Bladder microvascular endothelial cell (primary cell): ENCODE measurements at places on chromosomes 5 and 9. TPM values are rescaled to one million over a fixed set of nuclear protein-coding genes. Genes with fewer than 3 reads are reported as not detected.

CENPP gene
- 2.3 and 4.3 TPM in 2 replicates for total RNA-seq

WHRN gene
- total RNA-seq, result under 0.01 and 0.19 TPM in 2 replicates

IFNB1 gene
- total RNA-seq, result not detected in 2 replicates

ZNF366 gene
- total RNA-seq, result 12.3 and 21.0 TPM in 2 replicates
